ENCODE measurements at places on chromosomes 1 and 21.

DNA sequence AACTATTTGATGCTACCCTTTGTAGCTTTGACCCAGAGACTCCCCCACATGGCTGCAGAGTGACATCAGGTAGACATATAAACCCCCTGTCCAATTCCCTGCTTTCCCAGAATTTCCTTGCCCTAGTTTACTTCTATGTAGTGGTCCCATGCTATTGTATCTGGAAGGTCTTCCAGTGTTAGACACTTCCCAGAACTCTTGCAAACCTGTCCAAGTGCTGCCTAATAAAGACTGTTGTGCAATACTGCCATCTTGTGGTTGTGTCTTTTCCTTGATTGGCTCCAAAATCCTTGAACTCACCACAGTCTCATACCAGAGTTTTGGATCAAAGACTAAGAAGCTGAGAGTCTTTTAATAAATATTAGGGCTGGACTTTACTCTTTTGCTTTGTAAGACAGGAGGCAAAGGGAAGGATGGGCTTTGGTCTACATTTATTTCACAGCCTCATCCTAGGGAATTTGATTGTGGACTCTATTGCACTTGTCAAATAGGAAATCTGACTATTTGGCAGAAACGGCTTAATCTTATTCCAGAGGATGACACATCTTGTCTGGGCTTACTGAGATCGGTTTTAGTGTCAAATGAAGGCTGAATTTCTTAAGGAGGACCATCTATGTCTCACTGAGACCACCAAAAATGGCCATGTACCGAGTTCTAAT, 169.9 kb downstream of the LRRC7 start:
- no peak for DNase-seq

DNA sequence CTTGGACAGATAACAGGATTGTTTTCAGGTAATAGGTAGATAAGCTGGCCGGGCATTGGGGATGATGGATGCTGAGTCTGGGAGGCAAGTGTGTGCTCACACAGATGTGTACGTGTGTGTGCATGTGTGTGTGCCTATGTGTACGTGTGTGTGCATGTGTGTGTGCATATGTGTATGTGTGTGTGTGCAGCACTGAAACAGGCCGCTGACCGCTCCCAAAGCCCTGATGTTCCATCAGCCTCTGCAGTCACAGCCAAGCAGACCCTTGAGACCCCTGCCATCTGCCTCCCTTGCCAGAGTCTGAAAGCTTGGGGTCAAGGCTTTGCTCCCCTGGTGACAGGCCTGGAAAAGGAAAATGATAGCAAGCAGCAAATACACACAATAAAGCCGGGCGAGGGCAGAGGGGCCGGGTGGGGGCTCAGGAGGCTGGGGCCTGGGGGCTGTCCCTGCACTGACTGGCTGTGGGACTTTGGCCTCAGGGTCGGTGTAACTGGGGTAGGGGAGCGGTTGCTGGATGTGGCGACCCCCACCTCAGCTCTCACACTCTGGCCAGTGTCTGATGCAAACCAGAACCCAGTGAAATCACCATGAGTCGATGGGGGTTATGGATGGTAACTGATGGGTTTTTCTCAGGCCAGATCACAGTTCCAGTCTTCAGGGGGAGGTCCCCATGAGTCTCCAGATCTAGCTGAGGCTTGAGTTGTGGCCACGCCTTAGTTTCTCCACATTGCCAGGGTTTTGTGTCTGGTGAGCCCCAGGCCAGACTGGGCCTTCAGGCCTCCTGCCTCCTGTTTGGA, 9.2 kb upstream of the TNFRSF8 start:
- no peak for DNase-seq

DNA sequence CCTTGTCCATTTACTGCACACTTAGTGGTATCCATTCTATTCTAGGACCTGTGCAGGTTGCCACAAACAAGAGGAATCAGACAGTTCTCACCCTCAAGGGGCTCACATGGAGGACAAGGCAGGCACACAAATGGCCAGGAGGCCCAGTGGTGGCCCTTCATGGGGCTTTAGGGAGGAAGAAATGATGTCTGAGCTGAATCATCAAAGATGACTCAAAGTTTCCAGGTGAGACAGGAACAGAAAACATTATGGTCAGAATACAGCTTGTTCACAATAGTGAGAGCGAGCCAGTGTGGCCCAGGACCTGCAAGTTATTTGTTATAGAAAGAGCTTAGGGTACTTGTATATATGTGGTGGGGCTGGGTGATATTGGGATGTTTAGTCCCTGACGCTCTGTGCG, 26.4 kb downstream of the SHISAL2A start:
- no peak for DNase-seq

- no peak for DNase-seq
Observed at GRCh38 chr1:236759252-236759859, 35.7 kb upstream of the MTR start.

- DNase-seq: no peak
Observed at GRCh38 chr21:32186804-32187203, 92.0 kb downstream of the MIS18A start.

GRCh38 chr1:19045898-19046880, 89.7 kb upstream of the IFFO2 start:
- DNase-seq: no peak

DNA sequence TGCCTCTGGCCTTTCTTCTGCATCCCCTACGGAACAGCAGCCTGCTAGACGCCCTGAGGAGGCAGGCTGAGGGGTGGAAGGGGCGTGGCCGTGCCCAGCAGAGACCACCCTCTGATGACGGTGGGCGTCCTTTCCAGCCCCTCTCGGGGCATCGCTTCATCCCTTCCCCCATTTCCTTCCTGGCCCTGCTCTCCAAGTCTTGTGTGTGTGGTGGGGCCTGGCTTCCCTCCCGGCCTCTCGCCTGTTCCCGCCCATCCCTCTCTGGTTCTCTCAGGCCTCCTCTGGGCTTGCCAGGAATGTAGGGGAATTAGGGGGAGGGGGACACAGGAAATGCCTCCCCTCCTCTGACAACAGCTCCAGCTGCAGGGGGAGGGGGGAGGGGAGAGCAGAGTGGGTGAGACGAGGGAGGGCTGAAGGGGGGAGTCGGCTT, 51.1 kb downstream of the SKI start:
- DNase-seq: no peak

DNA sequence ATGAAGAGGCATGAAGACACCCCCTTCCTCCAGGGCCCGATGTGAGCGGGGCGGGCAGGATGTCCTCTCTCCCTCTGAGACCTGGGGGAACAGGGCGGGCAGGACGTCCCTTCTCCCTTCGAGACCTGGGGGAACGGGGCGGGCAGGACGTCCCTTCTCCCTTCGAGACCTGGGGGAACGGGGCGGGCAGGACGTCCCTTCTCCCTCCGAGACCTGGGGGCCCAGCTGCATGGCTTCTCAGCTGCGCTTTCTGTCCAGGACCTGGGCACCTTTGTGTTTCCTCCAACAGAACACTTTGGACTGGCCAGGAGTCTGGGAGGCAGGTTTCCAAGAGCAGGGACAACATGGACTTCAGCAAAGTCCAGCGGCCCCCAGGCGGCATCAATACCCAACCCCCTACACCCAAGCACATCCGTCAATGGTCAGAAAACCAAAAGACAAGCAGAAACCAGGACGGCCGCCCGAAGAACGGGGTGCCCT, 30.8 kb upstream of the ADARB1 start:
- no peak for DNase-seq

GRCh38 chr21:24223624-24224023, 1383.7 kb downstream of the MRPL39 start:
- DNase-seq: no peak

DNA sequence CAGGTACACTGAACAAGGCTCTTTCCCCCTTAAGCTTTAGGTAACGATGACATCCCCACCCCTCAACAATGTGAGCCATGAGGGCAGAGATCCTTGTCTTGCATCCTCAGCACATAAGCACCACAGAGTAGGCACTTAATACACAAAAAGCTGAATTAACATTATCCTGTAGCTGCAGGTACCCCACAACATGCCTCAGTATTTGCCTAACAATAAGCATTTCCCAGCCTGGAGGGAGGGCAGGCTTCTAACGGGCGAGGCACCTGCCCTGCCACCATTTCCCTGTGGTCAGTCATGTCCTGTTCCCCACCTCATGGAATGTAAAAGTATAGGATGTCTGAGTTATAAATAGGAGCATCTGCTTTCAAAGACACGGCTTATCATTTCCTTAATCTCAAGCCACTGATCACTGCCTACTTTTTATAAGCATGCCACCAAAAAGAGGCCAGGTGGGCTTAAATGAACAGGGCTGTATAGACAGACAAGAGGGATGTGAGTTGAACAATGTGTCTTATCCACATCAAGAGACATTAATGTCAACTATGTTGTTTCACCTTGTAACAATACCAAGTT, 3.4 kb downstream of the CAPZB start:
- DNase-seq: no peak

- no peak for DNase-seq
Observed at GRCh38 chr1:229186373-229187056, 84.4 kb upstream of the RAB4A start.

GRCh38 chr1:232174306-232174705, 455.6 kb downstream of the SIPA1L2 start:
- no peak for DNase-seq

GRCh38 chr1:53126495-53126894, 15.9 kb downstream of the SLC1A7 start:
- DNase-seq: no peak

DNA sequence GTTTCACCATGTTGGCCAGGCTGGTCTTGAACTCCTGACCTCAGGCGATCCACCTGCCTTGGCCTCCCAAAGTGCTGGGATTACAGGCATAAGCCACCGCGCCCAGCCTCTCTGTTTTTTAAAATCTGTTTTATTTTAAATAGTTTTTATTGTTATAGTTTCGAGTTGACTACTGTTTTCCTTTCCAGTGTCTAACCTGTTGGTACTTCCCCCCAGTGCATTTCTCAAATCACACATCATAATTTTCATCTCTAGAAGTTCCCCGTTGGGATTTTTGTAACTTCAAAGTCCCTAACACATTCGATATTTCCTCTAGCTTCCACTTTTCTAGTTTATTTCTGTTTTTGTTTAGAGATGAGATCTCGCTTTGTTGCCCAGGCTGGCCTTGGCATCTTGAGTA, 7.5 kb downstream of the HES4 start:
- DNase-seq: no peak

DNA sequence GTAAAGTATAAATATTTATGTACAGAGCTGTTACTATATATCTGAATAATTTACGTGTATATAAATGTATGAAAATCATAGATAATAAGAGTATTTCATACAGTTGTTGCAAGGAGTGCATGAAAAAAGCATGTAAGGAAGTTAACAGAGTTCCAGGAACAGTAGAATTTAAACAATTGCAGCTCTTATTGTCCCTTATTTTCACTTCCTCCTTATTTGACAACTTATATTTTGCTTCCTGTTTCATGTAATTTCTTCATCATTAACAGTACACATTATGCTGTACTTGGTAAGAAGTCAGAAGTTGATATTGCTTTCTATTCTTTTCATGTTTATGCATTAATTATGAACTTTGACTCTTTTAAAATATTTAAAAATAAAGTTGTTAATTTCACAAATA, 681.5 kb downstream of the LRRIQ3 start:
- DNase-seq: no peak

DNA sequence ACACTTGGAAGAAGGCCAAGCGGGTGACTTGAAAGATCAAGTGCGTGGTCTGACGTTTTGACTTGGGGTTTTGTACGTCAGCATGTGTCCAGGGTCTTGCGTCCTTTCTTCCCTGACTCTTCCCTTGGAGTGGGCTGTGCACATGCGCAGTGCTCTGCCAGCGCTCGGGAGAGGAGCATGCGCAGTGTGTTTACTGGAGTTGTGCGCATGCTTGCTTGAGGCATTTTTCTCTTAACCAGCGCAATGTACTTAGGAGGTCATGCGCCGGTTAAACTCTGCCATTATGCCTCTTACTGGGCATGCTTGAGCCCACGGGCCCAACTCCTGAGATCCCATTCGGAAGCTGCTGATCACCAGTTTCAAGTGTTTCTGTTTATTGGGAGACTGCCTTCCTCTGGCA, 242.5 kb upstream of the AJAP1 start:
- DNase-seq: no peak

GRCh38 chr21:15976807-15977206, 247.0 kb downstream of the USP25 start:
- DNase-seq: no peak

GRCh38 chr1:110011527-110012041, 22.8 kb upstream of the STRIP1 start:
- DNase-seq: no peak

DNA sequence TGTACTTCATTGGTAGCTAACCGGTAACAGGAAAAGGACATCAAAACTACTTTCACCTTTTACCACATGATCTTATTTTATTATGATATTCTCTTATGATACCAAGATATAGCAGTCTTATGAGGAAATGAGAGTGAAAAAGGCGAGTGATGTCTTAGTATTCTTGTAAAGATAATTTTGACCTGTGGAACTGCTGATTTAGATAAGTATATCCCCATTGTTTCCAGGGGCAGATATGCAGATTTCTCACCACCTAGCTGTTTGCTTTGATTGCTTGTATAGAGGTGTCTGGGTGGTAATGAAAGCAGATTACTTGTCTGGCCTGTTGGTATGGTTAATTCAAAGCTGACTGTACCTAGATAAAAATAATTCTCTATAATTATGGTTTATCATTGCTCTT, 53.1 kb downstream of the SYNJ1 start:
- DNase-seq: no peak

DNA sequence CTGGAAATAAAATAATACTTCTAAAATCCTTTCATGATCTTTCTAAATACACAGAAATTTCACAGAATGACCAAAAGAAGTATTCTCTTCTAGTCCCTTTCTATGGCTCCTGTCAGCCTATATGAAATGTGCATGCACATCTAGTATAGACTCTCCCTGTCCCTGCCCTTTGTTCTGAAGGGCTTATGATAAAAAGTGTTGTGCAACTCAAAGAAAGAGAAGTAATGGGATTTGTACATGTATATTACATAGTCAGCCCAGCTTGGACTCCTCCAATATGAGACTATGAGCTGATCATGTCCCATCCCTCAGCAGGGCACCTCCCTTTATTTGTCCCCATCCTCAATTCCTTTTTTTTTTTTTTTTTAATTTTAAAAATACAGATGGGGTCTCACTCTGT, 42.1 kb upstream of the LAX1 start:
- DNase-seq: no peak

DNA sequence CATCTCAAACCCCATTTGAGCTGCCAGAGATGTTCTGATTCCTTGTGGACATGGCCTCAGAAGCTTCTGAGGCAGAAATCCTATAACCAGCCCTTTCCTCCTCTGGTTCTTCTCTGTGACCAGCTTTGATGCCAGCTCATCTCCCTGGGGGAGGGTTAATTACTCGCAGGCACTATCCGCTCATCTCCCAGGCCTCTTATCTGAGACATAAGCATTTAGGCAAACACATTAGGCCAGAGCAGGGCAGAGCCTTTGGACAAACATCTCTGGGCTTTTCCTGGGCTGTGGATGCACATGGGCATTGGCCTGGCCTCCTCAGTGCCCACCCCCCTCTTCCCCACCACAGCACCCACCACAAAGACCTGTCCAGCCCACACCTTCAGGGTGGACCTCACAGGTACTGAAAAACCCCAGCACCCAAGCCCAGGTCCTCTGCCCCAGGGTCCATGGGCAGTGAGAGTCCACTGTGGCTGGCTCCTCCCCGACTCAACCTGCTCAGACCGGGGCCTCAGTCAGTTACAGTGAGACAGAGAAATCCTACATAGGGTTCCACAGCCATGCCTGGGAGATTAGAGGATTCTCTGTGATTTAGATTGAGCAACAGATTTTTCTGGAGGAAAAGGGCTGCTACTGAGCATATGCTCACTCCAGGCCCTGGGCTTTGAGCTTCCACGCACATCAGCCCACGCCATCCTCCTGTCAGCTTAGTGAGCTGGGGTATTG, 26.9 kb downstream of the IGSF21 start:
- no peak for DNase-seq
